ENCODE measurements at places on chromosomes 6 and 20.

GRCh38 chr20:54474866-54475265 is 527 bp upstream of the DOK5 start:
- no peak for DNase-seq

- DNase-seq: no peak
Measured at GRCh38 chr20:61117725-61118124, 134.3 kb upstream of the CDH4 start.

DNA sequence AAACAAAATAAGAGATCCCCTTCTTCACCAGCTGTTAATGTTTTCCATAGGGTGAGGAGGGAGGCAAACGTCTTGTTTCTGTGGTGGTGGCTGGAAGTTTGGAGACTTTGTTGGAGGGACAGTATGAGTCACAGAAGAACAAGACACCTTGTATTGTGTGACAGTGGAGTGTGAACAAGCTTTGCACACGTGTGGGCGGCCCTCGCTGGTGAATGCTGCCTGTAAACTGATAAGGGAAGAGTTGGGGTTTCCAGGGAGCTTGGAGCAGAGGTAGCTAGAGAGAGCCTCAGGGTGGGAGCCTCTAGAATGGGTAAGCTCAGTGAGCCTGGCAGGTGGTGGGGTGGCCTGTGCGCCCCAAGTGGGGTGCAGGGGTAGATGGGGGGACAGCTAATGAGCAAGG is 78.3 kb downstream of the ZDHHC14 start:
- DNase-seq: no peak

DNA sequence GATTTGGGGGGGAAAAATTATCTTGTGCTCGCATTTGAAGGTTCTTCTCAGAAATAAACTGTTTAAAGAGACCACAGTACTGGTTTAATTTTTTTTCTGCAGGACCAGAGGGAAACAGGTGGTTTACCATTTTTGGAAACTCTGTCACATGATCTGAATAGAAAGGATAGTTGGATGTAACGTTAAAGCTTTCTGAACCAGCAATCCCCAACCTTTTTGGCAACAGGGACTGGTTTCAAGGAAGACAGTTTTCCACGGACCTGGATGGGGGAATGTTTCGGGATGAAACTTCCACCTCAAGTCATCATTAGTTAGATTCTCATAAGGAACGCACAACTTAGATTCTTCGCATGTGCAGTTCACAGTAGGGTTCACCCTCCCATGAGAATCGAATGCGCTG is 50.4 kb downstream of the MCM8 start:
- no peak for DNase-seq
